ENCODE measurements at places on chromosomes 13 and 19.

DNA sequence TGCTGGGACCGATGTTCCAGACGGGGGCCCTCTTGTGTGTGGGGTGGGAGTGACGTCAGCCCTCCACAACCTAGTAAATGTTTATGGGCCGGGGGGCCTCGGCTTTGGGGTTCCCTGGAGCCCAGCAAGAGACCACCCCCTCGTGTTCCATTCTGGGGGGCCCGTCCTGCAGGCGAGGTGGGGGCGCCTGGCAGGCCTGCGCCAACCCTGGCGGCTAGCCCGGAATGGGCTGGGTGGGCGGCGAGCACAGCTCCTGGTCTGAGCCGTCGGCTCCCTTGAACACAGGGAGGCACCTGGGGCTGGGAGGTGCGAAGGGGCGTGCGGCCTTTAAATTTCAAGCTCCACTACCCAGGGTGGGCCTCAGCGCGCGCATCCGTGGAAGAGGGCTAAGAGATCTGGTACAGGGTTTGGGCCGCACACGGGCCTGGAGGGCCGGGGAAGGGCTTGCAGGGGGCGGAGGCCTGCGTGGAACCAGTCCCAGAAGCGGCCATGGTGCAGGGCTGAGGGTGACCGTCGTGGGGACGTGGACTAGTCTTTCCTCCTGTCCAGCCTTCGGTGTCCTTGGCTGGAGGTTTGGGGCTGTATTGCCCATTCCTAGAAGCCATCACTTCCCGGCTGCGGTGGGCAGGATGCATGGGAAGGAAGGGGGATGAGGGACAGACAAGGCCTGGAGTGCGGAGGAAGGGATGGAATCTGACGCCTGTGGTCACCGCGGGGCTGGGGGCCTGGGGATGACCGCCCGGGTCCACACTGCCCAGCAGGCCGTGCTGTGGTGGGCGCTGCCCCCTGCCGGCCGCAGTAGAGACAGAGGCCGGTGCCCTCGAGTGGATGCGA lies 11.4 kb downstream of the NDUFA11 start:
- DNase-seq: peak; percentile 3

DNA sequence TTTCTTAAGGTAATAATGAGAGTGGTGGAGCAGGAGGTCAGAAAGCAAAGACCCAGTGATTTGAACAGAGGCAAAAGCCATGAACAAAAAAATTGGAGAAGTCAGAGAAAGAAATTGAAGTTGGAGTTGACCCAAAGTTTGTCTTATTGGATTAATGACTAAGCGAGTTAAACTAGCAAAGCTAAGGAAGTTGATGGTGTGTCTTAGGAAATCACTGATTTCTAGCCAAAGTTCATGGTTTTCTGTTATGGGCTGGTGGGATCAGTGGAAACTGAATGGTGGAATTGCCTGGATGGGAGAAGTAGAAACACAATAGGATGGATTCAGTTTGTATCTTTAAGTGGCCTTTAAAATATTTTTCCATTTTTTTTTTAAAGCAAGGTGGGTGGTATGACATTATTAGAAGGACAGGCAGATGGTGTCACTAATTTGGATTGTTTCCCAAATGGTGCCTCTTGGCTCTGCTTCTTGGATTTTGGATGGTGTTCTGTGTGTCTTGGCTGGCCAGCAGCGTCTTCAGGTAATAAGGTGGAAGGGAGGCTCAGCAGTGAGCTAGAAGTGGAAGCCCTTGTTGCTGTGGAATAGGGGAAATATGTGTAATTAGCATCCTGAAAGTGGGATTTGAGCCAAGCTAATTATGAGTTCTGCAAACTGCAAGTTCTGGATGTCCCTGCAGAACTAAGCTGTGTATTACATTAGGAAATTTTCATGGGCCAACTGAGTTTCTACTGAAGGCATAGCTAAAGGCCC lies 302.9 kb downstream of the LMO7 start:
- DNase-seq: no peak

DNA sequence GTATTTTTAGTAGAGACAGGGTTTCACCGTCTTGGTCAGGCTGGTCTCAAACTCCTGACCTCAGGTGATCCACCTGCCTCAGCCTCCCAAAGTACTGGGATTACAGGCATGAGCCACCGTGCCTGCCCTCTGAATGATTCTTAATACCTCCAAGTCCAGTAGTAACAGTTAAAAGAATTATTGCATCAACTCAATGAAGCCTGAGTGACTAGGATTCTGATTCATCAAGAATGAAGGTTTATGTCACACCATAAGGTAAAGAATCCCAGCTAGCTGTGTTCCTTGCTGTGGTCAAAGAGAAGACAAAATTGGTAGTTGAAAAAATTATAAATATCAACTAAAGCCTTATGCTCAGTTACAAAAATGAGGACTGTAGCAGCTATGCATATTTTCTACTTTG lies 81.2 kb upstream of the ABCC4 start:
- no peak for DNase-seq

DNA sequence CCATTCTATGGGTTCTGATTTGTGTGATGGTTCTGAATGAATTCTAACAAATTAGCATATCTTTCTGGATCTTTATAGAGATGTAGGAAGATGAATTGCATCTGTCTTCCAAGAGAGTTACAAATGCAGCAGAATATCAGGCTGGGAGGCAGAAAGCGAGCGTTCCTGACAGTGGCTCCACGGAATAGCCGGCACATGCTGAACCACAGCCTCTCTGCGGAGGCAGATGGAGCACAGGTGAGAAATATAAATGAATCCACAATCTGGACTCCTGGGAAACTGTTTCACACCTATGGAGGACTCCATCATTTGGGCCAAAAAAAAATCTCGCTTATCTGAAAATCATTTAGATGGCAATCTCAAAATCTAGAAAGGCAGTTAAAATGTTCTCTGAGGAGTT lies 34.5 kb upstream of the WASF3 start:
- DNase-seq: no peak

GRCh38 chr13:47672245-47673008 lies 328.6 kb downstream of the SUCLA2 start:
- no peak for DNase-seq

GRCh38 chr19:21463449-21464105 lies 41.8 kb upstream of the ZNF429 start:
- peak; percentile 88 for DNase-seq

DNA sequence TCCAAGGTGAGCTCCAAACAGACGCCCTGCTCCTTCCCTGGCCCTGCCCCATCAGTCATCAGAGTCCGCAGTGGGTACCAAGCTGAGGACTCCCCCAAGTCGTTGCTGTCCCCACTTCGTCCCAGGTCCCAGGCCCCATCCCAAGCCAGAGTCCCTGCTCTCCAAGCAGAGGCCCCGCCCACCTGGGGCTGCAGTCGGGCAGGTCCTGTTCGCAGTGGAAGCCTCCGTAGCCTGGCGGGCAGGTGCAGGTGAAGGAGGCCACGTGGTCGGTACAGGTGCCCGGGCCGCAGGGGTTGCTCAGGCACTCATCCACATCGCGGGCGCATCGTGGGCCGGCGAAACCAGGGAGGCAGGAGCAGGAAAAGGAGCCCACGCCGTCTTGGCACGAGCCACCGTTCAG lies 19.4 kb downstream of the NOTCH3 start:
- DNase-seq: peak; percentile 84

GRCh38 chr13:21219036-21219381 lies 42.6 kb downstream of the MRPL57 start:
- DNase-seq: no peak

GRCh38 chr13:52921194-52921593 lies 72.8 kb upstream of the PCDH8 start:
- no peak for DNase-seq

DNA sequence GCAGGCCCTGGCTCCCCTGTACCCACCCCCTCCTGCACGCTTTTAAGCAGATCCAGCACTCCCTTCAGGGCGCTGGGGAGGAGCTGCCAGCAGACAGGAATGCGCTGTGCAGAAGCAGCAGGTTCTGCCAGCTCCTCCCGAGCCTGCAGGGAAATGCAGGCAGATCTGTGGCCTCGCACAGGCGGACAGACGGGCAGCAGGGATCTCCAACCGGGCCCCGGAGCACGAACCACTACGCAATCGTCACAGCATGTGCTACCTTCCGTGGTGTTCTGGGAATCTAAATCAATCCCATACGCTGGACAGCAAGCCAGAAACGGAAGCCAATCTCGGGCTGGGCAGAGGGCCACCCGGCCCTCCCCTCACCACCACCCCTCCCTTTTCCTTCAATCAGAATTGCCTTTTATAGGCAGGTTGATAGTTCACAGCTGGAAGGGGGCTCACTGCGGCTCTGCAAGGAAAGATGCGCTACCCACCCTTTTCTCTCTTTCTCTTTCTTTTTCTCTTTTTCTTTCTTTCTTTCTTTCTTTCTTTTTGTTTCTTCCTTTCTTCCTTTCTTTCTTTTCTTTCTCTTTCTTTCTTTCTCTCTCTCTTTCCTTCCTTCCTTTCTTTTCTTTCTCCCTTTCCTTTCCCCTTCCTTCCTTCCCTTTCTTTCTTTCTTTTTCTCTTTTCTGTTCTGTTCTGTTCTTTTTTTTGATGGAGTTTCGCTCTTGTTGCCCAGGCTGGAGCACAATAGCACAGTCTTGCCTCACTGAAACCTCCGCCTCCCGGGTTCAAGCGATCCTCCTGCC lies 99.9 kb downstream of the GNG7 start:
- no peak for DNase-seq

DNA sequence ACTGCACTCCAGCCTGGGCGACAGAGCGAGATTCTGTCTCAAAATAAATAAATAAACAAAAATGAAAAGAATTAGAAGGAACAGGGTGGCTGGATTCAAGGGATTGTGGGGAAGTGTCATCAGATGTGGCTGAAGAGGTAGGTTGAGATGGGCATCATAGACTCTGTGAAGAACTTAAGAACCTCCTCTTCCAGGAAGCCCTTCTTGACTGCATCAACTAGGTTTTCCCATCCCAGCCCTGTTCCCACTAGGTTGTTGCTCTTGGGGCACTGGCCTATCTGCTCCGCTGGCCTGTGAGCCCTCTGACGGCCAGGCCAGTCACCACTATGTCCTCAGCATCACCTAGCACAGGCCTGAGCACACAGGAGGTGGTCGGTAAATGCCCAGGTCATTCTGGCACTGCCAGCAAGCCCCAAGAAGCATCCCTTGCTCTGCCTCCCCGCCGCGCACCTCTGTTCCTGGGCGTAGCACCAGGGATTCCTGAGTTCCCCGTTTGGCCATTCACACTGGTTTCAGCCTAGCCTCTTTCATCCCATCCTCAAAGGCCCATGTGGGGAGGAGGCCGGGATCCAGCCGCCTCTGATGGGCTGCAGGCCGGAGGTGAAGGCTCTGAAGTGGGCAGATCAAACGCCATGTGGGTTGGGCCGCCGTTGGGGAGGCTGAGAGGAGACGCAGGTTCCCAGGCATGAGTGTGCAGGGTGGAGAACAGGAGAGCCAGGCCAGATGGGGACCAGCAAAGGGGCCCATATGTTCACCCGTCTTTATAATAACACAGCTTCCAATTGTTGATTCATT lies 27.6 kb upstream of the SLC1A5 start:
- no peak for DNase-seq

DNA sequence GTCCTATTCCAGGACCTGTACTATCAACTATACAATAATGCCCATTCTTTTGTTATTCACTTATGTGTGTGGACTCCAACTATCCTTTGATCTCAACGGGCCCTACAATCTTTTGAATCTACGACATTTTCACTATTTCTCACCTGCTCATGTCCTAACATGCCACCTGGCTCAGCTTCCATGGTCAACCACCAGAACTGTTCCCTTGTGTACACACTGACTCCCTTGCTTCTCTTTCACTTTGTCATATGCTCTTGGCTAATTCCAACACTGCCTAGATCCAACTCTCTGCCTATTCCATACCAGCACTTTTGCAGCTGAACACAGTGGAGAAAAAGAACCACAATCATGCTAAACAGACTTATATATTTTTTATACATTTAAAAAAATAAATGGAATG lies 53.1 kb downstream of the MICU2 start:
- DNase-seq: no peak

- no peak for DNase-seq
Observed at GRCh38 chr19:14786421-14786851, 8.1 kb upstream of the ADGRE2 start.

- no peak for DNase-seq
Observed at GRCh38 chr19:29764361-29764760, 47.4 kb upstream of the CCNE1 start.

DNA sequence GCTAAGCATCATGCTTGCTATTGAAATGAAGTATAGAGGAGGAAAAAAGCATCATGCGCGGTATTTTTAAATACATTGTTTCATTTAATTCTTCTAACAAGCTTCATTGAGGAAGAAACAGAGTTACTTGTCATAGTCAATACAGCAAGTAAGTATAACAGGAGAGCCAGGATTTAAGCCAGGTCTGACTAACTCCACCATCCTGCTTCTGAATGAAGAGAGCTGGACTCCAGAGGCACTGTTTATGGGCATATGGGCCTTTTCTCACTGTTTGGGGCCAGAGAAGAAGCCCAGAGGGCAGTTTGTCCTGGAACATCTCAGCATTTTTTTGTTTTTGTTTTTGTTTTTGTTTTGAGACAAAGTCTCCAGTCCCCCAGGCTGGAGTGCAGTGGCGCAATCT lies 7.9 kb downstream of the SAMD4B start:
- DNase-seq: no peak

- no peak for DNase-seq
Observed at GRCh38 chr13:42148538-42148937, 100.1 kb downstream of the DGKH start.

- DNase-seq: no peak
Observed at GRCh38 chr13:110448230-110448629, 113.3 kb downstream of the RAB20 start.

- no peak for DNase-seq
Observed at GRCh38 chr13:42497798-42498197, 76.2 kb upstream of the TNFSF11 start.

DNA sequence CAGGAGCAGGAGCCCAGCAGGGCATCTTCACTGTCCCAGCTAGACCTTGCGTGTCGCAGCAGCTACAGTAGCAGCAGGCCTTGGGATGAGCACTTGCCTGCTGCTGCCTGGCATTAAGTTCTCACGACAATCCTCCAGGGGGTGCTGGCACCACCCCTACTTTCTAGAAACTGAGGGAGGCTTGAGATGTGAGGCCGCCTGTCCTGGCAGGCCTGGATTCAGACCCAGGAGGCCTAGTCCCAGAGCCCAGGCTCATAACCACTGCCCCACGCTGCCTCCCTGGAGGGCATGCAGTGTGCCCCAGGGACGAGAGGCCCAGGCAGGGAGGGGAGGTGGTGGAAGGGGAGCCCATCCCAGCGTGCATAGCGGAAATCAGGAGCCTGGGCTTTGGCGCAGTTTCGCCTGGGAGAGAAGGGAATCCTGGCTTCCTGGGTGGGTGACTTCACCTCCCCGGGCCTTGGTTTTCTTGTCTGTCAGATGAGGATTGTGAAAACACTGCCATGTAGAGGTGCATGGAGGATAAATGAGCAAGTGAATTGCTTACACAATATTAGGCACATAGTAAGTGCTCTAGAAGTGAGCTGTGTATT lies 26.1 kb downstream of the PPP5C start:
- peak; percentile 33 for DNase-seq

GRCh38 chr13:113874177-113874576 lies 10.3 kb upstream of the GAS6 start:
- DNase-seq: no peak

GRCh38 chr19:46296722-46297461 lies at the start of gene HIF3A:
Gene HIF3A (plus strand): TSS chr19:46297042. CDS start chr19:46297077, 35 bp downstream.
- peak; percentile 50 for DNase-seq

DNA sequence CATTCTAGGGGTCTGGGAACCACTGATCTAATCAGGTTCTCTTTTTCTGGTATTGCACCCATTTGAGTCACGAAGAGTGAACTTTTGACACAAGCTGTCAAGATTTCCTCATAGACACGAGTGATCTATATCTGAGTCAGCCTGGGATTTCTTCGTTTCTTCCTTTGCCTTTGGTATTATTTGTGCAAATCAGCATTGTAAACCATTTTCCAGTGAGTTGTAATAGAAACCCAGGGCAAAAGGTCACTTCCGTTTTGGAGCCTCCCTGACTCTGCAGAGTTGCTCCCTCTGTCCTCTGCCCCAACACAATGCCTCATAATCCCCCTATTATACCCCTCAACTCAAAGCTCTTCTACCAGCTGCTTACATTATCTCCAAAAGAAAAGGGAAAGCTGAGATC lies 615.1 kb downstream of the EFNB2 start:
- DNase-seq: no peak
